Endothelial cell of umbilical vein (primary cell): ENCODE measurements at places on chromosomes 1 and 21. TPM values are rescaled to one million over a fixed set of nuclear protein-coding genes. Genes with fewer than 3 reads are reported as not detected.

MFSD2A gene
- 4.3 and 5.5 TPM in 2 replicates for total RNA-seq

ZFP69 gene
- 2.4 and 3.2 TPM in 2 replicates for total RNA-seq

UBXN11 gene
- 11.9 and 15.6 TPM in 2 replicates for total RNA-seq

DPYD gene
- 15.1 and 17.9 TPM in 2 replicates for total RNA-seq

OPTC gene
- total RNA-seq = not detected in 2 replicates

ENO1 gene
- 1,530 and 1,593 TPM in 2 replicates for total RNA-seq

TENT5C gene
- 0.12 and 0.22 TPM in 2 replicates for total RNA-seq

KIF21B gene
- total RNA-seq = 4.4 and 4.7 TPM in 2 replicates

ZNF683 gene
- total RNA-seq = not detected in 2 replicates

ABCD3 gene
- total RNA-seq = 31.6 and 32.6 TPM in 2 replicates

EDN2 gene
- total RNA-seq = not detected in 2 replicates

CFHR2 gene
- total RNA-seq = not detected in 2 replicates

NBPF19 gene
- total RNA-seq = 4.7 and 7.7 TPM in 2 replicates

CAMK1G gene
- not detected in 2 replicates for total RNA-seq

SRRM1 gene
- total RNA-seq = 157 and 163 TPM in 2 replicates

MEF2D gene
- 52.2 and 57.3 TPM in 2 replicates for total RNA-seq

ERVH48-1 gene
- not detected in 2 replicates for total RNA-seq

AMY1A gene
- total RNA-seq = not detected in 2 replicates

TMOD4 gene
- total RNA-seq = 1.4 TPM in 2 replicates
